ENCODE measurements at places on chromosomes 7 and 10.

DNA sequence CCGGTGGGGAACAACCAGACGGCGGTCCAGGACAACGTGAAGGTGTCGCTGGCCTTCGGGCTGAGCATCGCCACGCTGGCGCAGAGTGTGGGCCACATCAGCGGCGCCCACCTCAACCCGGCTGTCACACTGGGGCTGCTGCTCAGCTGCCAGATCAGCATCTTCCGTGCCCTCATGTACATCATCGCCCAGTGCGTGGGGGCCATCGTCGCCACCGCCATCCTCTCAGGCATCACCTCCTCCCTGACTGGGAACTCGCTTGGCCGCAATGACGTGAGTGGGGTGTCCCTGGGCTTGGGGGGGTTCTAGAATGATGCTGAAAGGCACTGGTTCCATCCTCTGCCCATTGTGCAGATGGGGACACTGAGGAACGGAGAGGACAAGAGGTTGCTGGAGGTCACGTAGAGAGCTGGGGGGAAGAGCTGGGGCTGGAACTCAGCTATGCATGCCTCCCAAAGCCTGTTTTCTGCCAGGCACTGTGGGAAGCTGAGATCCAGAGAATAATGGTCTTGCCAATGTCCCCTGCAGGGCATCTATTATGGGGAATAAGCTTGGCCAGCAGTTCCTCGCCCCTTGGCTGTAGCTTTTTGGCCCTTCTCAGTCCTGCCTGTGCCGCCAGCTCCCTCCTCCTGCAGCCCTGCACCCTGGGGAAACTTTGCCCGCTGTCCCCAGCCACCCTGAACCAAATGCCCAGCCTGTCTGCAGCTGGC, 523 bp downstream of the AQP1 start:
- no peak for DNase-seq

- no peak for DNase-seq
Observed at GRCh38 chr7:121394709-121395140, 1.4 kb downstream of the FAM3C start.

- DNase-seq: no peak
Observed at GRCh38 chr7:96308253-96308949, 13.5 kb downstream of the SLC25A13 start.

GRCh38 chr7:35035511-35035961, 1.7 kb downstream of the DPY19L1 start:
- peak; percentile 53 for DNase-seq

DNA sequence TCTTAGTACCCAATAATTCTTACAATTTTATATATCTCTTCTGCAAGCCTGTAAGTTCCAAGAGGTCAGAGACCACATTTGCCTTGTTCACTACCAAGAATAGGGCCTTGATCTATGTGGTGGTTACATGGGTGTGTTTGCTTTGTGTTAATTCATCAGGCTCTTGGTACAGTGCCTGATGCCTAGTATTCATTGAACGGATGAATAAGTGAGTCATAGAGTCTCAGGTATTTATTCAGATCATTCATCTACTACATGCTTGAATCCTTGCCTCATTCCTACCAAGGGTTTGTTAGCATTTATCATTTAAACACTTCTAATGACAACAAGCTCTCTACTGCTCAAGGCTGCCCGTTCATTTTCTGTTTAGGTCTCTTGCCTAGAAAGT, 11.3 kb upstream of the SGPL1 start:
- DNase-seq: no peak

GRCh38 chr10:104441329-104442000, 87.8 kb downstream of the CFAP58 start:
- no peak for DNase-seq

GRCh38 chr10:50224330-50224952, 26.9 kb downstream of the ASAH2 start:
- peak; percentile 30 for DNase-seq
